ENCODE measurements at places on chromosomes 7 and 10. TPM values are rescaled to one million over a fixed set of nuclear protein-coding genes. Genes with fewer than 3 reads are reported as not detected.

The CPA2 gene
- total RNA-seq, result not detected

The CCDC172 gene
- total RNA-seq, result not detected

The FMC1 gene
- total RNA-seq, result 33.4 TPM

The SUV39H2 gene
- 18.2 TPM for total RNA-seq

The GPC2 gene
- total RNA-seq, result 0.96 TPM

The GPR141 gene
- not detected for total RNA-seq

The PRLHR gene
- not detected for total RNA-seq

The TAS2R4 gene
- total RNA-seq, result 0.20 TPM

The CYP26C1 gene
- total RNA-seq, result not detected

The PCLO gene
- total RNA-seq, result 1.2 TPM

The ENTPD1 gene
- total RNA-seq, result 0.17 TPM

The SLC26A3 gene
- total RNA-seq, result not detected

The CALHM3 gene
- total RNA-seq, result 0.31 TPM

The MAGI2 gene
- 0.40 TPM for total RNA-seq

The ACSM6 gene
- not detected for total RNA-seq

The CD36 gene
- 0.19 TPM for total RNA-seq

The CYP2E1 gene
- total RNA-seq, result 0.35 TPM

The UCMA gene
- not detected for total RNA-seq

The BTBD16 gene
- total RNA-seq, result 0.58 TPM

The SLC29A4 gene
- total RNA-seq, result 15.9 TPM

The ASZ1 gene
- total RNA-seq, result not detected

The COL1A2 gene
- total RNA-seq, result not detected

The IFIT2 gene
- 2.8 TPM for total RNA-seq

The EGR2 gene
- total RNA-seq, result 0.26 TPM

The CLRN3 gene
- not detected for total RNA-seq

Data from A549 treated with ZK216348 at 1 μM for 4 hours (cell line).